HS-5 (cell line): ENCODE measurements at places on chromosomes 12 and 14.

- DNase-seq: no peak
Observed at GRCh38 chr12:96323906-96324305, 76.3 kb downstream of the CDK17 start.

- no peak for DNase-seq
Observed at GRCh38 chr14:105495990-105496830, 5.2 kb downstream of the TEDC1 start.

- DNase-seq: no peak
Observed at GRCh38 chr14:102593825-102594137, 1.3 kb downstream of the RCOR1 start.

DNA sequence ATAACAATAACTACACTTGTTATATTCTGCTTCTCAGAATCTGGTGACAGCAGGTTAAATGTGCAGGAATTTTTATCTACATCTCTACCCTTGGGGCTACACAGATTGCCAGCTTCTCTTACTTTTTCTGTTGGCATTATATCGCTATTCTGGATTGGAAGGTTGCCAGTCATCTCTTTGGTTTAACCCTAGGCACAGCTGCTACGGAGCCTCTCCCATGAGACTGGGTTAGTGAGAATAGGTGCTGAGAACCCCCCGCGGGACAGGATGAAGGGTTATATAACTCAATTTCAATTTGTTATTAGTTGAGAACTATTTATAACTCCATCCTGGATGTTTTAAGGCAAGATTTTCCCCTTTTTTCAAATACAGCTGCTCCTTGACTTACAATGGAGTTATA lies 73.1 kb downstream of the ACADS start:
- DNase-seq: no peak

- no peak for DNase-seq
Observed at GRCh38 chr14:72850360-72850759, 43.5 kb downstream of the DPF3 start.

DNA sequence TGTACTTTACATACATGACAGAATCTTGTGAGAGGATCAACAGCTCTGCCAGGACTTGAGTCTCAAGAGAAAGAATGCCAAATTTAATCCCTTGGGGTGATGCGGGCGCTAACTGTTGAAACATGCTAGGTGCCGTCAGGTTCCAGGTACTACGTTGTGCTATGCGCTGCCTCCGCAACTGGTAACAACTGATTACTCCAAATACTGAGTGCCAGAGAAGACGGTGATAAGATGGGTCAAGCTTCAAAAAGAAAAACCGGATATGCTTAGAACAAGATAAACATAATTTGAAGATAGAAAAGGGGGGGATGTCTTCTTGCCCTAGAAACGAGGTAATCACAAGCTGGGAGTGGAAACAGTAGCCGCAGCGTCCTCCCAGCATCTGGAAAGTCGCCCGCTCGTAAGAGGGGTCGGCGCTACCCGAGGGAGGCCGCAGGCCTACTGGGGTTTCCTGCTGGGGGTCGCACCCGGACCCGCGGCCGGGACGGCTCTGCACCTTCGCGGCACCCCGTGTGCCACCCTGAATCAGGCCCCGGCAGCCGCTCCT lies 678 bp downstream of the ZBTB25 start:
- DNase-seq: no peak

GRCh38 chr14:23091294-23092225 lies 3.4 kb downstream of the ACIN1 start:
- DNase-seq: no peak
